ENCODE measurements at places on chromosomes 6 and 20.

GRCh38 chr20:11469795-11470435 lies 447.8 kb upstream of the BTBD3 start:
- no peak for DNase-seq

DNA sequence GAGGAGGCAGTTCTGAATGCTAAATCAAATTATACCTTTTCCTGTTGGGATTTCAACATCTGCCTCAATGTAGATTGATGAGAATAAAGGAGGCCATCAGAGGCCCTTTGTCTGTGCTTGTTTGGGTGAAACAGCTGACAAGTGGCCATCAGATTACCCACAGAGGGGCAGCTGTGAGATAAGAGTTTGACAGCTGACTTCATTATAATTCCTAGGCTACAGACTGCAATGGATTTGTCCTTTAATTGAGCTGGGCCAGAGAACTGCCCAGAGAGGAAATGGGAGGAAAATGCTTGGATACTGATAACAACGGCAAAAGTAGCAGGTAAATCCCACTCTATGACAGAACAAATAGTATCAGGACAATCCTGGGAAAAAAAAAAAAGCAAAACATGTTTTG lies 649.4 kb downstream of the HDGFL1 start:
- no peak for DNase-seq

GRCh38 chr20:59831916-59832270 lies 101.5 kb downstream of the SYCP2 start:
- DNase-seq = no peak

GRCh38 chr20:3661060-3661813 lies 2.0 kb downstream of the GFRA4 start:
- no peak for DNase-seq

DNA sequence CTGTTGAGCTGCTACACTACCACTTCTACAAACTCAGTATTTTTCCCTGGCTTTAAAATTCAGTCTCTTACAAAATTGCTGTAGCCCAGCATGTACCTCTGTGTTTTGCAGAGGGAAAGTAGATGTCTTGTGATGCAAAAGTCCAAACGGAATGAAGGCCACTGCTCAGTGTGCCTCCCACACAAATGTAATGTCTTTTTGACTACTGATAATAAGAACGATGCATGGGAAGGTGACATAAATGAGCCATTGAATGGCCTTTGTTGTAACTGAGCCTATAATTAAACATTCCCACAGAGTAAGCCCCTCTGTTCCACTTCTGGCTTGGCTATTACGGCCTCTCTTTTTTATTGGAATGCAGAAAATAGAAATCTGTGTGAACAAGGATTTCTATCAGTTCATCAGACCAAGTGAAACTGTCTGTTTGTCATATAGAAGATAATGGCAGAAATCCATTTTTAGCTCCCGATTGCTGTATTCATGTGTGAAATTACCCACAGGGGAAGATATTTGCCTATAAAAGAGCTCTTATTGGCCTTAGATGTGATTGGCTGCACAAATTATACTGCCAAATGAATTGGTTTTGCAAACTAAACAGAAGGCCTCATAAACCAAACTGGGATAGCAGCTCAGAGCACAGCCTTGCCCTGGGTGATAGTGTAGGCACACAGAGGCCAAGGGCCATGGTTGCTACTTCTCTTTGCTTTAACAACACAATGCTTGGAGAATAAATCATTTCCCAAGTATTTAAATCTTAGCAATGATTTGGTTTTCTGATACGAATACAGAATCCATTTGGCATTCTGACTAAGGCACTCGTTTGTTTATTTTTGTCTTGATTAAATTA lies 241.5 kb upstream of the PLN start:
- no peak for DNase-seq

- DNase-seq = no peak
Measured at GRCh38 chr6:112774319-112774718, 427.2 kb downstream of the RFPL4B start.

- DNase-seq = no peak
Measured at GRCh38 chr20:32514760-32515159, 70.4 kb downstream of the NOL4L start.

GRCh38 chr20:25720285-25720684 lies 23.6 kb upstream of the ZNF337 start:
- no peak for DNase-seq

All from activated T-helper 9 cell treated with anti-CD3 and anti-CD28 coated beads, Interleukin-2, amount 50 U/mL, for 16 hours (primary cell).